H7 (cell line): ENCODE measurements at places on chromosomes 2 and 18.
A peak's percentile ranks its signal among the peaks of the same experiment; 100 is the strongest.

- DNase-seq: no peak
Measured at GRCh38 chr2:22194218-22194617, 1070.5 kb downstream of the TDRD15 start.

DNA sequence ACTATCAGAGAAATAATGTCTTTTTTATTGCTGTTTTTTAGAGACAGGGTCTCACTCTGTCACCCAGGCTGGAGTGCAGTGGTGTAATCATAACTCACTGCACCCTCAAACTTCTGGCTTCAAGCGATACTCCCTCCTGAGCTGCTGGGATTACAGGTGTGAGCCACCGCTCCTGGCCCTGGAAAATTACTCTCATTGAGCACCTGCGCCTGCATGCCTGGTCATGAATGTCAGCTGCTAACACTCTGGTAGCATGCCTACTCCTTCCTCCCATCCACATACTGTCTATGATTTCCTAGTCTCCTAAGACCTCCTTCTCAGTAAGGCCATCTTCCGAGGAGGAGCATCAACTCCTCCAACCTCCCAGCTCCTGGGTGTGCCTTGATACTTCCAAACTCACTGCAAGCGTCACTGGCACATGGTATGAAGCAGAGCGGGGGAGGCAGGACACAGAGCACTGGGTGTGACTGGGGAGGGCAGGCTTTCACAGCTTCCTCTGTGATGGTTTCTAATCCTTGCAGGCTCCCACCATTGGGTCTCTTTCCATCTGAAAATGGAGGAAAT lies 1.6 kb upstream of the MAP2 start:
- DNase-seq: no peak

GRCh38 chr2:18475884-18476283 lies 84.6 kb downstream of the RDH14 start:
- no peak for DNase-seq

DNA sequence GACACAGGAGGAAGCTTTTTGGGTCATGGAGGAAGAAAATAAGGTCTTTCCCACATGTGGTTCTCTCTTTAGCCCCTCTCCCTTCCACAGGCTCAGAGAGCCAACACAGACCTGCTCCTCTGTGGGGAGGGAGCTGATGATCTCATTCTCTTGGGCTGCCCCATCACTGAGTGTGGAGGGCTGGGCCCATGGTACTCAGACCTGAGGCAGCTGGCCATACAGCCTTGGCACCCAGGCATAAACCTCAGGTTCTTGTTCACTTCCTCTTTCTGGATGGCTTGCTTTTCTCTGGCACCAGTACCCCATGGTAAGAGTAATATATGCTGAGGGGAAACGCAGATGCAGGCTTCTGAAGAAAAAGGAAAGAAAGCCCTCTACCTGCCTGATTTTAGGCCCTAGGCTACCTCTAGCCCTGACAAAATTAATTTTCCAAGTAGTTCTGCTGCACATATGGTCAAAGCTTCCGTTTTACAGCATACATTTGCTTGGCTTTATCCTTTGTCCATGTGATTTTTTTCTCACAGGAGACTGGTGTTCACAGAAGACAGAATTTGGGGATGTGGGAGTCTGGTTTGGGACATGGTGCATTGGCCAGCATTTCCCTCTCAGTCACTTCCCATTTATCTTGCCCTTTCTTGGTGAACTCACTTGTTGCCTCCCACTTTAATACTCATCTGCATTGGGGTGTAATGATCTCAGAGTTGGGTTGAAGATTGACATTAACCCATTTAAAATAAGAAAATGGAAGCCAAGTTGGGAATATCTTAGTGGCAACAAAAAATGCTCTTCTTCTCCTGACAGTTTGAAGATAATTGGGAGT lies 11.1 kb downstream of the DHRS9 start:
- no peak for DNase-seq

DNA sequence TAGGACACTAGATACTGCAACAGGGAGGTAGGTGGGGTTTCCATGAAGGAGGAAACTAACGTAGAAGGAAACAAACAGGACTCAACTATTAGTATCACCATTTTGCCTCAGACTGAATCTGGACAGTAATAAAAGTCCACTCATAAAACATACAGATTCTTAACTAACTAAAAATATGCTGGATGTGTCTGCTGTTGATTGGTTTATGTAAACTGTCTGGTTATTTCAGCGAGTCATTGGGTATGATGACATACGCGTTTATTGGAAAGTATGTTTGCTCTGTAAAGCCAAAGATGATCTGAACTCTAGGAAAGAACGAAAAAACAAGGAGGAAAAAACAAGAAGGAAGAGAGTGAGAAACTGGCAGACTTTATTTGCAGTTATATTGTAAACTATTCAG lies 1816.1 kb upstream of the LRRTM1 start:
- DNase-seq: no peak

GRCh38 chr2:128813352-128814034 lies 494.8 kb upstream of the HS6ST1 start:
- no peak for DNase-seq

DNA sequence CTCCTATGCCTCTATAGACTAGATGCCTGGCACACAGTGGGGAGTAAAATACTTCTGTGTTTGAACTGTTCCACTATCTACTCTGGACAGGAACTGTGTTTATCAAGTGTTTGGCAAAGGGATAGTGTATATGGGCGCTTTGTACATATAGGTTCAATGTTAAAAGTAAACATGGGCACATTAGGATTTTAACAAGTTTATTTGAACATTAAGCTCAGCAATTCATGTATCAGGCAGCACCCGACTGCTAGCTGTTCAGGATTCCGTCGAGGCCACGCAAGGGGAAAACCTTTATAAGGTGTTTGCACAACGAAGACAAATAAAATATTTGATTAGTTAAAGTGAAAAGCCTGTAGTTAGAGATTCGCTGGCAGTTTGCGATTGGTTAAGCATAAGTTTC lies 43.4 kb upstream of the ROCK2 start:
- DNase-seq: no peak

GRCh38 chr2:239507576-239508258 lies 106.9 kb upstream of the HDAC4 start:
- no peak for DNase-seq

DNA sequence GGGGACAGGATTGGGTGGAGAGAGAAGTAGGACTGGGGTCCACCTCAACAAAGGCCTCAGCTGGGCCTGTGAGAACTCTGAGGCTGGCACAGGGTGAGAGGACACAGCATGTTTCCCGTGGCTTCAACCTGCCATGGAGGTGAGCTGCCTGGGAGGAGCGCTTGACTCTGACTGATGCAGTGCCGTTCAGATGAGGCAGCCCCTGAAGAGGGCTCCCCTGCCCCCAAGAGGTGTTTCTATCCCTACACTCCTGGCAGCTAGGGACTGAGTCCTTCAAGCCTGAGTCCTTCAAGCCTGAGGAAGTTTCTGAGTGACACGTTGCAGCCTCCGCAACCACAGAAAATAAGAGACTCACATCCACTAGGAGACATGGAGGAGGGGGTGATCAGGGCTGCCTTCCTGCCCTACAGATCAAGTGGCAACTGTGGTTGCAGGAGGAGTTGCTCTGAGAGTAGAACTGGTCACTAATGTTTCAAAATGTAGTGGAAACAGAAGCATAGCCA lies 49.6 kb upstream of the TMEM177 start:
- peak; percentile 46 for DNase-seq

GRCh38 chr18:44846450-44846849 lies 165.8 kb downstream of the SETBP1 start:
- no peak for DNase-seq

DNA sequence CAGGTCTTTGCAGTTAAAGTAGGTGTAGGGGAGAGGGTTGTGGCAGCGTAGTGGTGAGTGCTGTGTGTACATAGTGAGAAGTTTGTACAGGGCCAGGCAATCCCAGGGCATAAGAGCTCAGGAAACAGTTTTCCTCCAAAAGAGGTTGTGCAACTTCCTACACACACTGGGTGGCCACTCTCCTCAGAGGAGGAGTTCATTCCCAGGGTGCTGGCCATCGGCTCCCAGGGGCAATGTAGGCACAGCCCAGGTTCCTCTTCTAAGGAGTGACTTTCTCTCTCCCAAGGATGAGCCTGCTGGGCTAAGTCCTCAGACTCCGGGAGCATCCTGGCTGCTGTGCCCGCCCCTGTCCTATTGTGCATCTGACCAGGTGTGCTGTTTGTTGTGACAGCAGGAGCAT lies 3.0 kb downstream of the ACOXL start:
- peak; percentile 60 for DNase-seq

GRCh38 chr18:26549263-26550094 lies 1.1 kb upstream of the KCTD1 start:
- DNase-seq: peak; percentile 80

DNA sequence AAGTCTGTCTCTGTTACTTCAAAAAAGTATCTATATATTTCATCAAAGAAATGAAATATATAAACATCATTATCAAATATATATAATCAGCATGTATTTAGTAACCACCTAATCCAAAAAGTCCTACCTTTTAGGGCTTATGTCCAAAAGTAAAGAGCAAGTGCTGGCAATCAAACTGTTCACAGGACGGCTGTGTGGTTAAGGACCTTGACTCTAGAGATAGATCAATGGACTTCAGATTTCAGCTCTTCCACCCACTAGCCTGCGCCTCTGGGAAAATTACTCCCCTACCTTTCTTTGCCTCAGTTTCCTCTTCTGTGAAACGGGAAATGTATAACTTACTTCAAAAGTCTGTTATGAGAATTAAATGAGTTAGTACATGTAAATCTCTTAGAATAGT lies 29.4 kb downstream of the SATB2 start:
- no peak for DNase-seq

DNA sequence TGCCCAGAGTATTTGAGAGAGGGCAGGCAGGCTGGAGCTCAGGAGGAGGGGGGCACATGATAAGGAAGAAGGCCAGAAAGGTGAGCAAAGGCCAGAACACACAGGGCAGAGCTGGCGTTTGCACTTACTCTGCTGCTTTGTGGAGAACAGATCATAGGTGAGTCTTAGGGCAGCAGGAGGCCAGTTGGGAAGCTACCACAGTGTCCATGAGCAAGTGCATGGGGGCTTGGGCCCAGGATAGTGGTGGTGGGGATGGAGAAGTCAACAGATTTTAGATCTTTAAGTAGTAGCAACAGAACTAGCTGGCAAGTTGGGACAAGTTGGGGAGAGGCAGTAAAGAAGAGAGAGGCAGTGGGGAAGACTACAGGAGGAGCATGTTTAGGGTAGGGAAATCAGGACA lies 168.0 kb downstream of the ANTXR1 start:
- no peak for DNase-seq

GRCh38 chr2:124911560-124911959 lies 886.5 kb downstream of the CNTNAP5 start:
- no peak for DNase-seq

- DNase-seq: peak; percentile 87
Measured at GRCh38 chr2:45778720-45779171, 127.3 kb downstream of the PRKCE start.

DNA sequence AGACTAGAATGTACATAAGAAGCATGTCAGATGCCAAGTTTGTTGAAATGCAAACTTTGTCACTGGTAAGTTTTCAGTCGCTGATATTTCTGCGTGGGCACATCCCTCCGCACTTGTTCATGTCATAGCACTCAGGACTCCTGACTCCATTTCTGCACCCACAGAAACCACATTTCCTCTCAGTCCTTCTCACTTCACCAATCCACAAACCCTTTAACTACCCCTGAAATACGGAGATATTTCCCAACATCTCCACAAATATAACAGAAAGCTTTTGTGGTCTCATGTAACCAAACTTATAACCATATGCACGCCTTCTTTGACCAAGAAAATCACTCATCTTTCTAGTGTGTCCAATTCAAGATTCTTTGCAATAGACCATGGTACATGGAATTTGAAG lies 276.9 kb upstream of the ERBB4 start:
- DNase-seq: no peak

GRCh38 chr2:69149631-69150215 lies 136.7 kb downstream of the ANTXR1 start:
- DNase-seq: peak; percentile 68

- DNase-seq: no peak
Measured at GRCh38 chr2:40113997-40114396, 334.9 kb upstream of the THUMPD2 start.

GRCh38 chr2:109736177-109736827 lies 57.8 kb upstream of the RGPD5 start:
- peak; percentile 42 for DNase-seq
